ENCODE measurements at places on chromosomes 2 and 18.

DNA sequence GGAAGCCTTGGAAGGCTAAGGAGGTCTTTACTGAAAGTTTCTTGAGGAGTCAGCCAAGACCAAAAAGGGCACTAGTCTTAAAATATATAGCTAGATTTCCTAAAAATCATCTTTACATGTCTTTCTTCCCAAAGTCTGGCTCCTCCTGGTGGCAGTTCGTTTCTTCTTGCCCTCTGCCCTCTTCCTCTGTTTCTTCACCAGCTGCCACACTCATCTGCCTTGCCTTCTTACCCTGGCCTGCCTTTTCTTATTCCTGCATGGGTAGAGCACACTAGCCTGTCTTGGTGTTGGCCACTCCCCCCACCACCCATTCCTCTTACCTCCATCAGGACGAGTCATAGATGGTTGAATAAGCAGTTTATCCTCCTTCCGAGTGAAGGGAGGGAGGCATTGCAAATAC, 129.8 kb downstream of the RAPGEF4 start:
- DNase-seq = no peak

DNA sequence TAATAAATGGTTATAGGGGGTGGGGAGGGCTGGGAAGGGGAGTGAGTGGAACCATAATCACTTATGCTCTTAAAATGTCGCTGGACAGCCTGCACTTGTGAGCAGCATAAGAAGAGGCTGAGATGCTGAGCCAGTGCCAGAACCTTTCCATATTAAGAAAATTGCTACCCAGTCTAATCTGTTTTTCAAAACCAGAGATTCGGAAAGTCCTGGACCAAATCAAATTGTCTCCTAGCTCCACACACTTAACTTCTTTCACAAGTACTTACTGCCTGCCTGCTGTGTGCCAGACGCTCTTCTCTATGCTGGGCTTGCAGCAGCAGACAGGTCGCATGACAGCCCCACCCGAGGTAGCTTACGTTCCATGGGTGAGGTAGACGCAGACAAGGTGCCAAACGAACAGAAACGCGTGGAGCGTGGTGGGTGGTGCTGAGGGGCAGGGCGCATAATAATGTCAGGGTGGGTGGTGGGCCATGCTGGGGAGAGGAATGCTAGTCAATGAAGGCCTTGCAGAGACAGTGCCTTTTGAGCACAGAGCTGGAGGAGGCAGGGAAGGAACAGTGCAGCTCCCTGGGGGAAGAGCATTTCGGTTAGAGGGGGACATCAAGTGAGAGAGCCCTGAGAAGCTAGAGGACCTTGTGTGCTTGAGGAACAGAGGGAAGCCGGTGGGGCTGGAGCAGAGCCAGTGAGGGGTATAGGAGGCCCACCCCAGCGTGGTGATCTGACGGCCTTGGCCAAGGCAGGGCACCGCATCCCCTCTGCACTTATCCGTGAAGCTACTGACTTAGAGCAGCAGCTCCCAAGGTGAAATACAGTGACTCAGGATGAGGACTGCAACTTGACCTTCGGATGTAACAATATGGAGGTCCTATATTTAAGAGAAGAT, 123.5 kb upstream of the DAPL1 start:
- DNase-seq = no peak

DNA sequence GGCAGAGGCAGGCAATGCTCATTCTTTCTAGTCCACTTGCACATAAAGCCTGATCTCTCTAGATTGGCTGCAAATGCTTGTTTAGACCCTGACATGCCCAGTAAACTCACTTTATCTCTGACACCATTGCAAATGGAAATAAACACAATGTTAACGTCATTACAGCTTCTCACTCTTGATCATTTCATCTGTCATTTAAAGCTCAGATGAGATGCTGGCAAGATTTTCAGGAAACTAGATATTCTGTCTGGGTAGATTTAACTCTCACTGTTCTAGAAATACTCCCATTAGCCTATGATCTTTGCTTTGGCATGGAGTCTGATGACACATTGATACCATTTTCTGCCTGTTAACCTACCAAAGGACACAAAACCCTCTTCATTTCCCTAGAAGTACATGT, 320.7 kb upstream of the HNRNPA3 start:
- no peak for DNase-seq

GRCh38 chr2:197265924-197266323, 44.7 kb downstream of the ANKRD44 start:
- DNase-seq = no peak

GRCh38 chr2:120566331-120567035, 169.2 kb upstream of the GLI2 start:
- DNase-seq = no peak

GRCh38 chr18:39871961-39872360, 2083.1 kb upstream of the PIK3C3 start:
- no peak for DNase-seq

DNA sequence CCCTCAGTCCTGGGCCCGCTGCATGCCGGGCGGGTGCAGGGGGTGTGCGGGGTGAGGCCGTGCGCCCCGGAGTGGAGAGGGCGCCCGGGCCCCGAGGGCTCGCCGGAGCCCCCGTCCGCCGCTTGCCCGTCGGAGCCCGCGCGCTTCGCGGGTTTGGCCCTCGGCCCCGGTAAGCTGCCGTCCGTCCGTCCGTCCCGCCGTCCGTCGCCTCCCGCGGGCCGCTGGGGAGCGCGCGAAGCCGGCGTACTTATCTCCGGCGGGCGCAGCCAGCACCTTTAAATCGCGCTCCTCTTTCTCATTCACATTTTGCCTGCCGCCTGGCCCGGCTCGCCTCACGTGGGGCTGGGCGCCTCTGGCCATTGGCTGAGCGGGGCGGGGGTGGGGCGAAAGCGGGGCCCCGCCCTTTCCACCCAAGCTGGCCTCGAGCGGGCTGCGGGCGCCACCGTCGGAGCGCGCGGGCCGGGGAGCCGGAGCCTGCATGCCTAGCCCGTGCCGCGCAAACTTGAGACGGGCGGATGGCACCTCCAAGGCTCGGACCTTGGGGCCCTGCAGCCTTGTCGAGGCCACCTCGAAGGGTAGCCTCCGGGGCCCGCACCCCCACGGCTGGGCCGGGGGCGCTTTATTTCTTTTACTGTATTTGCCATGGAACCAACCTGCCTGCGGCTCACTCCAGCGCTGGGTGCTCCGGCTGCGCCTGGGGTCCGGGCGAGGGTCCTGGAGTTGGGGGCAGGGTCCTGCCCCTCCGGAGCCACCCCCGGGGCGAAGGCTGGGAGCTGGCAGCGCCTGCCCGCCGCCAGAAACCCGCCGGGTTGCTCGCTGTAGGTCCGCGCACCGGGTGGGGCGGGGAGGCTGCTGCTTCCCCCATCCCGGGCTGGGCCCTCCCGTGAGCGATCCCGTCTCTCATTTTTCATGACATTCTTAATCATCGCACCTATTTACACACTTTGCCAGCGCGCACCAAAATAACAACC, at the start of gene GBX2:
GBX2 (minus strand) TSS at position 277 of the 971 bp plus-strand sequence. CDS start 415 bp downstream, outside the sequence.
- no peak for DNase-seq

DNA sequence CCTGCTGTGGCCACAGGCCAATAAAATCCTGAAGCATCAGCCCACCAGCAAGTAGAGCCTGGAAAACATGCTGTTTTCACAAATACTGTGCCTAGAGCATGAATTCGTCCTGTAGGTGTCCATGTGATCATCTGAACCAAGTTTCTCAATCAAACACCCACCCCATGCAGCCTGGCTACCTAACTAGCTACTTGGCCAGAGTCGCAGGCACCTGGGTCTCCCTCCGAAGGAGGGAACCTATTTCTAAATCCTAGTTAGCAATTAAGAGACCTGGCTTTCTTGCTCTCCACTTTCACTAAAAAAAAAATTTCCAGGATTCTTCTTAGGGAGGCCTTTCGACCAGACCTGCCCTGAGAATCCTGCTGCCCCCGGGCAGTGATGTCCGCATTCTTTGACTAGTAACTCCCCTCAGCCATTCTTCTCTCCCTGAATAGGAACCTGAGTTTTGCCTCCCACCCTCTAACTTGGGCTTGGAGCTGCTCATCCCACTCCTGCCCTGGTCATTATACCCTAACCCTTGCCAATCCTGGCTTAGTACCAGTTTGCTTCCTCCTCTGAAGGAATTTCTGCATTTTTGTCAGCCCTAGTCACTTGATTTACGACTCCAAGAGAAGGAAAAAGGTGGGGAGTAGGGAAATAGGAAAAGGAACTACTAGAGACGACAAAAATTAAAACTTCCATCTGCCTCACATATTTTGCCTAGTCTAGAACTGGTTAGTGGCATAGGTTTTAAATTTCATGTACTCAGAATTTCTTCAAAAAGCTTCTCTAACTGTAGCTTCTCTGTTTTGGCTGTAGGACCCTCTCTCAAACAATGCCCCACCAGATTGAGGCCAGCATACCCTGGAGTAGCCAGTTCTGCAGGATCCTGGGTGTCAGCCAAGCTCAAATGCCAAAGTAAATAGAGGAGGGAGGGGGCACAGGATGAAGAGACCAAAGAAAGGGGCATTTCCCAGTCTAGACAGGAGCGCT, 25.4 kb upstream of the TANK start:
- DNase-seq = no peak

- no peak for DNase-seq
Observed at GRCh38 chr18:26721854-26722564, 143.5 kb downstream of the AQP4 start.

Measured in stimulated activated CD4-positive, alpha-beta T cell treated with anti-CD3 and anti-CD28 coated beads, Interleukin-4, amount 100 ng/mL, for 1 hour (primary cell).